ENCODE measurements at places on chromosomes 3 and 15.

DNA sequence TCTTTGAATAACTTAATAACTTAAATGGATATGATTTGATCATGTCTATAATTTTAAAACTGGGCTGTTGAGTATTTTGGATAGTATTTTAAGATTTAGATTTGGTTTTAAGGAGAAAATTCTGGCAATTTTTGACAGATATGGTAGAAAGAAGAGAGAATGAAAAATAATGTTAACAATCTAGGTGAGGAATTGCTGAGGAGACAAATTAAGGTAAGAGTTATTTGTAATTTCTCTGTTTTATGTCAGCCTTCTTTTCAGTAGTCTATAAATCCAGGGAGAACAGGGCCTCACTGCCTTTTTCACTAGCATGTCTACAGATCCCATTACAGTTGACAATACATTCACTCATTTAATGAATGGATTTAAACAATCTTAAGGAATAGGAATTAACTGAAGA, 144.7 kb downstream of the SERPINI1 start:
- DNase-seq, result no peak

DNA sequence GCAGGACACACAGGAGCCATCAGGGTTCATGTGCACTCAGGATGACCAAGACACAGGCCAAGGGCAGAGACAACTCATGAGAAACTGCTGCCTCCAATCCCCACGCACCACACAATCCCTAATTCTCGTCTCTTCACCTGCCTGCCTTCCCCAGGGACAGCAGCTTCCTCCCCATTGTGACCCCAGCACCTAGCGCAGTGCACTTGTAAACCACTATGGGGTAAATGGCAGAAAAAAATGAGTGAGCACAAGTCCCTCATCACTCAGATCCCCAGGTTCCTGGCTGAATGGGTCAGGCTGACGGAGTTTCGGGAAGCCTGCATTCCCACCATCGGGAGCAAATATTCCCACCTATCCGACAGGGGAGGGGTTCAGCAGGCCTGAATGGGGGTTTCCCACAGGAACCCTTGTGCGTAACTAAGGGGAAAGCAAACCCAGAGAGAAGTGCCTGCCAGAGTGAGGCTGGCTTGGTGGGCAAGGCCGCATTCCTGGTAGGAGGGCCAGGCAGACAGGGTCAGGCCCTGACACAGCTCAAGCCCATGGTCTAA, 18.8 kb downstream of the PLXNB1 start:
- DNase-seq, result no peak

DNA sequence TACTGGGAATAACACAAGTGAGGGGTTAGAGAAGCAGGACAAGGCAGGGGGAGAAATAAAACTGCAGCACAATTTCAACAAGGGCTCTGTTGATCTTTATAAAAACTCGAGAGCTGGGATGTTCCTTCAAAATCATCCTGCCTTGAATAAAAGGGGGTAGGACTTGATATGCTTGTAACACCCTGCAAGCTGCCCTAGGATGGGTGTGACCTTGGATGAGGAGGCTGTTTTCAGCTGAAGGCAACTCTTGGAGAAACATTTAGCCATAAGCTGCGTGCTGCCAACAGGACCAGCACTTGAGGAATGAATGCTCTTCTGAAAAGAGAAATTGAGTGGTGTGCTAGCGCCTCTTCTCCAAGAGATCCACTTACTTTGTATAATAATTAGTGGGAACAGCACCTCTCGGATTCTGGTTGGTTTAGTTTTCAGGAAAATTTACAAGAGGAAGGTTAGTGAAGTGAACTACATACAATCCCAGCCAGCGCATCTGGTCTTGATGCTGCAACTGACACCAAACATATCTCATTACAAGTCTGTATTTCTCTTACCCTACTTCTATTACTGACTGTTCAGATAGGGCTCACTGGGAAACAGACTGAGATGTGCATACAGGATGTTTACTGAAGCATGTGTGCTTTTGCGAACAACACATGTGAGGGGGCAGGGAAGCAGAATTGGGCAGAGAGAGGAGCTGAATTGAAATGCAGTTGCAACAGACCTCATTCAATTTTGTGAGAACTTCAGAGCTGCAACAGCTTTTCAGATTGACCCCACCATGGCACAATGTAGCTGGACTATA, 643.0 kb upstream of the GOLIM4 start:
- DNase-seq, result no peak

- DNase-seq, result peak; percentile 78
Measured at GRCh38 chr3:13879946-13880810, at the start of gene WNT7A. Gene WNT7A (minus strand): TSS chr3:13880071. CDS start chr3:13879816, 255 bp downstream.

GRCh38 chr15:68220967-68221366, 8.6 kb downstream of the CLN6 start:
- DNase-seq, result no peak

- DNase-seq, result no peak
Measured at GRCh38 chr3:170638988-170639387, 53.1 kb upstream of the SLC7A14 start.

DNA sequence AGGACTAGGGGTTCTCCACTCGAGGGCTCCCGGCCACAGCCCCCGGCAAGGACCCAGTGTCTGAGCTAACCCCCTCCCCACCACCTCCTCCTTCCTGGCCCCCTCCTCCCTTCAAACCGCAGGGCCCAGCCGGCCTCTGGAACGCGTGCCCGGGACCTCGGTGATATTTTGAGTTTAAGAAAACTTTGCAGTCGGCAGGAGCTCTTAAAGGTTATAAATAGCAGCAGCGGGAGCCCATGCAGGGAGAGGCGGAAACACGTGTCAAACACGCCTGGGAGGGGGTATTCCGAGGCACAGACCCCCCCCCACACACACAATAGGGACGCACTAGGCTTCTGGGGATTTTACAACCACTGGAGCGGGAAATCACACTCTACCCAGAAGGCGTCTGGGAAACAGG, 3.1 kb upstream of the PTH1R start:
- DNase-seq, result no peak

GRCh38 chr3:178950676-178951075, 120.9 kb downstream of the ZMAT3 start:
- DNase-seq, result no peak

GRCh38 chr15:67613708-67614107, 71.2 kb downstream of the MAP2K5 start:
- DNase-seq, result no peak

DNA sequence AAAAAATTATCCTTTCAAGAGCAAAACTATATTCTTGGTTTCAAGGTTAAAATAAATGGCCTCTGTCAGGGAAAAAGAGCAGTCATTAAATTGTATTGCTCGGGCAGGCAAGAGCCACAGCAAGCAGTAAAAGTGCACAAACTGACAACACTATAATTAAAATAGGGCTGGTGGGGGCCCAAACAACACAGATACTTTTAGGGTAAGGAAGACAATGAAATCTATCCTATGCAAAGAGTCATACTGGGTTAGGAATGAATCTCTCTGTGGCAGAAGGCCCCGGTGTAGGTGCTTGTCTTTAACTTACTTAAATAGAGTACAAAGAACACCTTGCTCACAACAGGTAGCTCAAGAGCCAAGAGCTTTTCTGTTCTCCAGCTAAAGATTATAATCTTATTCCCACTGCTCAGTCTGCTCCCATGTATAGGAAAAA, 94.7 kb downstream of the DLG1 start:
- DNase-seq, result no peak

DNA sequence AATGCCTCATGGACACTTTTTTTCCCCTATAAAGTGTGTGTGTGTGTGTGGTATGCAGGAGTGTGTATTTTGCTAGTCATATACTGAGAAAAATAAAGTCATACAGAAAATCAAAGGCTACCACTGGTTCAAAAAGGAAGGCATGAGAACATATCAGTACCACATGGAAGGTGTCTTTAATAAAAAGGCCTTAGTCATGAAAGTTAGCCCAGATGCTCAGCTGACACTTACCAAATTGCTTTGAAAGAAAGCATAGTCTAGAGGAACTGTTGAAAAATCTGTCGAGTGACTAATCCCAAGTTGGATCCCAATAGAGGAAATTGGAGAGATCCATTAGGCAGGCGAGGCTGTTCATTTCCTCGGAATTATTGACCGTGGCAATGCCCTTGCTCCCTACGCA, 432.9 kb upstream of the CFAP20DC start:
- DNase-seq, result no peak

DNA sequence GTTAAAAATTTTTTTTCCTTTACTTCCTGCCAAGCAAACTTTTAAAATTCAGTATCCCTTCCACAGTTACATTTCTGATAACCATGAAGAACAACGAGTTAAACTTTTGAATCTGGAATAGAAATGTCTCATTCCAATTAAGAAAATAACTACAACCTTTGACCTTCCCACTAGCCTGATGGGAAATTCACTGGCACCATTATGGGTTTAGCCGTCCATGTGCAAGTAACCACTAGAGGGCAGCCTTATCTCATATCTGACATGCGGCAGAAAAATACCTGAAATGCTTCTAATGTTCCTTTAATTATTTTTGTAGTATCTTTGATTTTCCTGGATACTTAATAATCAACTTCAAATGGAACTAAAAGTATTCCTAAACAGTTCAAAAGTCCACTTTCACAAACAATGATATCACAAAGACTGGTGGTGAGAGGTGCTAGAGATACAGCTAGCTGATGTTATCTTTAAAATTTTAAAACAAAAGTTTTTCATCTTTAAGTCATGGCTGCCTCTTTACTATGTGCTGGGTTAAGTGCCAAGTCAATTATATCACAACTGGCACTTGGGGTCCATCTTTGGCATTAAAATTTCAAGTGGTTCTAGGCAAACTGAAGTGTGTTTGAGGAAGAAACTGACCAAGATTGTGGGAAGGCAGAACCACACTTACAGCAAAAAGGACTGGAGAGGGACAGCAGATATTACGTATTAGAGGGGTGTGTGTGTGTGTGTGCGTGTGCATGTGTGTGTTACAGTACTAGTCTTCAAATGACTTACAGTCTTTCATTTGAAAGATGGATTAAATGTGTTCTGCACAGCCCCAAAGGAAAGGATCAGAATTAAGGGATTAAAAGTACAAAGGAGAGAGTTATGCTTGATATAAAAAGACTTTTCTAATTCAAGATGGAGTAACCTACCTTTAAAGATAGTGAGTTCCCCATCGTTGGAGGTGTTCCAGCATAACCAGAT, 107.1 kb upstream of the ICE2 start:
- DNase-seq, result peak; percentile 76

DNA sequence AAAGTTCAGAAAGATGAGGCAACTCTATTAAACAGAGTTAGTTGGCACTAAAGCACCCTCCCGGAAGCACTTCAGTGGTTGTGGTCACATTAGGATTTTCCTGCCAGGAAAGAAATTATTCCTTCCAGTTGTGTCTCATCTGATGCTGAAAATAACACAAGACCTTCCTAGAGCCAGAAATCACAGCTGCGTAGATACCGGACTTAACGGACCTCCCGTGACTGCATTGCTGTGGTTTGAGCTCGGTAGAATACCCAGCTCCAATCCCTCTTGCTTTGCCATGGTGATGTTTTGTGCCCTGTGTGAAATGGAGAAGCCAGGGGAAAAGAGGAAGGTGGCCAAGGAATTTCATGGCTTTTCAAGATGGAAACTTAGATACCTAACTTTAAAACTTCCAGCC, 215.0 kb upstream of the IGF1R start:
- DNase-seq, result no peak

- no peak for DNase-seq
Measured at GRCh38 chr3:62954580-62954979, 79.4 kb upstream of the CADPS start.

GRCh38 chr15:83714939-83715628, 61.2 kb downstream of the ADAMTSL3 start:
- no peak for DNase-seq

DNA sequence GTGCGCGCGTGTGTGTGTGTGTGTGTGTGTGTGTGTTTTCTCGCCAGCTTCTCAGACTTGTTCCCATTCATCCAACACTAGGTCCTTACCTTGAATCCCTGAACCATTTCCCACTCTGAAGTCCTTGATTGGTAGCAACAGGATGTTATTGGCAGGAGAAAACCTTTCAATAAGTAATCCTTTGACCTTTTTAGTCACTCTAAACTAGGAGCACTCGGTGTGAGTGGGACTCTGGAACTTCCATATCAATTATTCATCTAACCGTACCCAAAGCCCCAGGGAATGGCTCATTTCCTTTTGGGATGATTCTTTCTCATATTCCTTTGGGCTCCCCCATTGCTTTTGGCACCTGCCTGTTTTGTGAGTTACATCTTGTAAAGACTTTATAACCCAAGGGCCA, 140.2 kb upstream of the SPRED1 start:
- DNase-seq, result no peak

GRCh38 chr3:175573226-175573625, 714.1 kb downstream of the NAALADL2 start:
- no peak for DNase-seq

GRCh38 chr3:173838644-173839043, 441.1 kb downstream of the NLGN1 start:
- DNase-seq, result no peak

GRCh38 chr3:181279239-181279565, 289.7 kb upstream of the DNAJC19 start:
- no peak for DNase-seq

DNA sequence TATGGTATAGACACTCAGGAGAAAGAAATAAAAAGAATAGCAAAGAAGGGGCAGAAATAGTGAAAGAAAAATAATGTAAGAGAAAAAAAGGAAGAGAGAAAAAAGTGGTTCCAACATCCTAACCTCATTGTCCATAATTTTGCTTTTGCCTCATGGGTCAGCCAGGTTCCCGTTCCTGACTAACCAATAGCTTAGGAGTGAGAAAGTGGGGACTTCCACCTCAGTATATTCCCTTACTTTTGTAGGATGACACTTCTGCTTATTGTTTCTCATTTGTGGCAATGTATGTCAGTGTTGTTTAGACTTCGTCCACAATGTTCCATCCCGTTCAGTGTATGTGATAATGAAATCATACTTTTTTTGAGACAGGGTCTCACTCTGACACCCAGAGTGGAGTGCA, 9.3 kb upstream of the SLC12A8 start:
- DNase-seq, result no peak

GRCh38 chr15:32663671-32664070, 22.2 kb downstream of the SCG5 start:
- DNase-seq, result no peak

- no peak for DNase-seq
Measured at GRCh38 chr3:62823461-62824050, 51.7 kb downstream of the CADPS start.

DNA sequence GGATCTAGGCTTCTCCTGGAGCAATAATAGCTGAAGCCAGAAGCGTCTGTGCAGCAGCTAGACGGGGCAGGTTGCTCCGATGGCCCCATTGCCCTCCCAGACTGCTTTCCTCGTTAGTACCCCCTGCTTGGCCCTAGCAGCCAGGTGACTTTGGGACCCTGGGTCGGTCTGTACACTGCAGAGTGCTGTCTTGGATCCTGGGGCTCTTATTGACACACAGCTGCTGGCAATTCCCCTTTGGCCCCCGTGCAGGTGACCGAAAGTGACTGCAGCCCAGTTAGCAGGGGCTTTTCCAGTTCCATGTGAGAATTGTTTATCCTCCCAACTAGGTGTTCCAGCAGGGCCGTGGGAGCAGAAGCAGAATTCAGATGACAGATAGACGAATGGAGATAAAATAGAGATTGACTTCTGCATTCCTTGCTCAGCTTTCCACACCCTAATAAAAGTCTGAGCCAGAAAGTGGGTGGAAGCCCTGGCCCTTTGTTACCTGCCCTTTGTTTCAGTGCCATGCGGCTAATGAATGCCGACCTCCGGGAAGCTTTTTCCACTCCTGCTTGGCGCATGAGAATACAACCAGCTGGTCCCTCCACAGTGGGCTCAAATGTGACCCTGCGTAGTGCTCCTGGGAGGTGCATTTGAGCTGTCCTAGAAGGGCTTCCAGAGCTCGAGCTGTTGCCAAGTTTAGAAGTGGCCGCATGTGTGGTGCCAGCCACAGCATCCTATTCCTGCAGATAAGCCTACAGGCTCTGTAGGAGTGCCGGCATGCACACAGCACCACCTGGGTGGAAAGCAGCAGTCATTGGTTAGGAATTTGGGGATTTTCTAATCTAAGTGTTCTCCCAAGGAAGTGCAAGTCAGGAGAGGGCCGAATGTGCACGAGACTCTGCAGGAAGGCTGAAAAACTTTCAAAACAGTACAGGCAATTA, 94.4 kb downstream of the SLCO3A1 start:
- DNase-seq, result peak; percentile 68

Measured in Calu3 (cell line).